ENCODE measurements at places on chromosomes 1 and 21.

GRCh38 chr1:42924851-42925760 is 33.6 kb downstream of the SLC2A1 start:
- no peak for DNase-seq

GRCh38 chr1:23634840-23635651 is 56.6 kb upstream of the RPL11 start:
- DNase-seq, result peak; percentile 81

DNA sequence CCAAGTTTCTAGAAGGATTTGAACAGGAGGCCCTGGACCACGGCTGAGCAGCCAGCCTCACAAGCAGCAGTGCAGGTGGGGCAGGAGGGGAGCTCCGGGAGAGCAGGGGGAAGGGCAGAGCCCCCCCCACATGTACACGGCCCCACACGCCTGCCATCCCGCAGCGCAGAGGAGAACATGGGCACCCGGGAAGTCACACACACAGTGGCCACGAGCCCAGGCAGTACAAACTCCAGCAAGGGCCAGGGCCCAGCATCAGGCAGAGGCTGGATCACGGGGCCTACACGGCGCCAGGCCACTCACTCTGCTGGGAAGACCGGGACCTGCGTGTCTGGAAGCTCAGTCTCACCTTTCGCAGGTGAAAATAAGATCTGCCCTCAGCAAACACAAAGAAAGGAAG is 5.2 kb downstream of the SUMO3 start:
- DNase-seq, result no peak

DNA sequence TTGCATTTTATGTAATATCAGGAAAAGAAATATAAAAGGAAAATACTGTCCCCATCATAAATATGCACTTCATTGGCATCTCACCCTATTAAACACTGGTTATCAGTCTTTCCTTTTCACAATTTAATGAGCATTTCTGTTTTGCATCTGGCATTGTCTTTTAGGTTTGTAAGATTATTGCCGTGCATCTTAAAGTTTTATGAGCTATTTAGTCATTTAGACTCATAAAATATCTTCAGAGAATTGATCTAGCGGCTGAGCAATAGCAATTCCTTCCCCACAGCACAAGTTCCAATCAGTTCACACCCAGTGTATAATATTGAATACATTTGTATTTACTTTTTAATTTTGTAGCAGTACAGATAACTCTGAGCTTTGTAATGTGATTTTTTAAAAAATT is 112.3 kb upstream of the C1orf105 start:
- DNase-seq, result no peak

- no peak for DNase-seq
Observed at GRCh38 chr21:26185021-26185420, 14.5 kb upstream of the APP start.

DNA sequence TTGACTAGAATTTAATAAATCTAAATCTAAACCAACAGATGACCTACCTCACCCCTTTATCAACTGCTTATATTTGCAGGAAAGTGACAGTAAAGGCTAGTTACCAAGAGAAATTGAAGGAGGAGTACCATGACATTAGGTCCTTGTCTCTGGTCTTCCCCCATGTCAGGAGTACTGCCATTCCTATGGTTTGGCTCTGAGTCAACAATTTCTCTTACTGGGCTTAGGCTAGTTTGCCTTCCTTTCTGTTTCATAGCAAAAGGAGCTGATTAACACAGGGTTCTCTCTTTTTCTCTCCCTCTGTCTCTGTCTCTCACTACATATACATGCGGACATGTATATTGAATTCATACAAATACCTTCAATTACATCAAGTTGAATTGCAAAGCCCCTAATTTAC is 579.9 kb downstream of the DPYD start:
- peak; percentile 71 for DNase-seq

GRCh38 chr1:227728059-227728891 is 6.8 kb downstream of the JMJD4 start:
- peak; percentile 42 for DNase-seq

DNA sequence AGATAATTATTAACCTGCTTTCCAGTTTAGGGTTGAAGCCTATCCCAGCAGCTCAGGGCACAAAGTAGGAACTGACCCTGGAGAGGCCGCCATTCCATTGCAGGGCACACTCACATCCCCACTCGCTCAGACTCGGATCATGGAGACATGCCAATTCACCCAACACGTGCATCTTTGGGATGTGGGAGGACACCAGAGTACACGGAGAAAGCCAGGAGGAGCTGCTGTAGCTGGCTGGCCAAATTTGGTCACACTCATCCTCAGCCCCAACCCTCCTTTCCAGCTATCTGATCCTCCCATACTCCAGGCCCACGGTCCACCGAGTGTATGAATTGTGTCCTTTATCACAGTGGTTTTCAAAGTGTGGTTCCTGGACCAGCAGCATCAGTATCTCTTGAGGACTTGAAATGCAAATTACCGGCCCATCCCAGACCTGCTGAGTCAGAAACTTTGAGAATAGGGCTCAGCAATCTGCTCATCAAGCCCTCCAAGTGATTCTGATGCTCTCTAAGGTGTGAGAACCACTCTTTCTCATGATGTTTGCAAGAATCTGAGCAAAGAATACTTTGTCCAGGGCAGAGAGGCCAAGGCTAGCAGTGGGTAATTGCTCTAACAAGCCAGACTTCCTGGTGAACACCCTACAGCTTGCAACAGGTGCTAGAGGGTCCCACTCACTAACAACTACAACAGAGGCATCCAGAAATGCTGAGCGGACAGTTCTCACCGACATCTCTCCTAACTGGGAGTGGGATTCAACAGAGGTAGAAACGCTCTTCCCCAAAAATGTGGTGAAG is 26.3 kb downstream of the IER5 start:
- no peak for DNase-seq

DNA sequence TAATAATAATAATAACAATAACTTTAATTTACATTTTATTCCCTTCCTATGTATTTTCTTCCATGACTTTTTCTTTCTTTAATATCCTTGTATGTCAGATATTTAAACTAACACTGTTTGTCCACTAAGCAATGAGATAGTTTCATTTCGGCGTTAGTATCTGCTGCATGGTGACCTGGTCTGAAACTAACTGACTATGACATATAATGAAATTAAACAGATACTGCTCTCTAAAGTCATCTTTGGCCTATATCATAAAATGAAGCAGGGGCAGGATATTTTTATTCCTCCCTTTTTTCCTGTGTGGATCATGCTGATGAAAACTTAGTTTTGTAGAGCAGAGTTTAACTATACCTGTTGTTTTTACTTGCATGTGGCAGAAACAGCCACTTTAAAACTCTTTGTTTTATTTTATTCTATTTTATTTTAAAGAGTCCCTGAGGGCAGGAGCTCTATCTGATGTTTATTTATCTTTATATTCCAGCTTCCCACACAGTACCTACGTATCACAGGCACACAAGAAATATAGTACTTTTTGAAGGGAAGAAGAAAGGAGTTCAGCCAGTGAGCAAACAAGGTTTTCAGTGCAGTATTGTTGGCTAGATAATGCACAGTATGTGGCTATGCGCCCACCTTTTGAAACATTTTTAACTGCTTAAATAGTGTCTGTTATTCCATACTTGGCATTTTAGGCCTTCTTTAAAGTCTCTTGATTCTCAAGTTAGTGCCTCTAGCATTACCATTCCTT is 165.6 kb downstream of the PHTF1 start:
- no peak for DNase-seq

- peak; percentile 20 for DNase-seq
Observed at GRCh38 chr1:180301135-180301742, 71.2 kb downstream of the LHX4 start.

- DNase-seq, result peak; percentile 51
Observed at GRCh38 chr1:232793944-232794343, 11.3 kb upstream of the MAP10 start.

DNA sequence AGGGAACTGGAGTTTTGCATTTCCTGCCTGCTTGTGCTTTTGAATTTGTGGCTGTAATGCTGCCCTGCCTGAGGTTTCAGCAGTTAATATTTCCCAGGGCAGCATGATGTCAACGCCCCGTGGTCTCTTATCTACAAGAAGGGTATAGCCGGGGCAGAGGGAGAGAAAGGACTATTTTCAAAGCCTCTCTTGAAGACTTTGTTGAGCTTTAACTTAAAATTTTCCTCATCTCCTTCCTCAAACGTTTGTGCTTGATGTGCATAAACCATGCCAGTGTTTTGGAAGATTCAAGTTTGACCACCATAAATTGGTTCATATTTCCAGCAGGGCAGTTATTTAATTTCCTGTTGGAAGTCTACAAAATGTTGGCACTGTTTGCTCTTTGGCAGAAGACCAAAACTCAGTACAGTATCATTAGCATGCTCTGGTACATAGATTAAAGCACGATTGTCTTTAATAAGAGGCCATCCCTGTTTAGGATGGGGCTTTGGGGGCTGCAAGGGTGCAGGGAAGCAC is 43.4 kb downstream of the ROR1 start:
- DNase-seq, result no peak

- DNase-seq, result peak; percentile 63
Observed at GRCh38 chr1:78355656-78356055, 135.1 kb upstream of the PTGFR start.

GRCh38 chr1:111848852-111849545 is 93.3 kb downstream of the DDX20 start:
- no peak for DNase-seq

- DNase-seq, result peak; percentile 62
Observed at GRCh38 chr1:31038360-31038759, 27.2 kb downstream of the PUM1 start.

- no peak for DNase-seq
Observed at GRCh38 chr1:12342401-12343003, 112.7 kb downstream of the VPS13D start.

- no peak for DNase-seq
Observed at GRCh38 chr1:116449578-116449977, 76.5 kb downstream of the ATP1A1 start.

- DNase-seq, result no peak
Observed at GRCh38 chr1:164660412-164660772, 101.4 kb downstream of the PBX1 start.

GRCh38 chr1:29310616-29311180 is 74.4 kb downstream of the PTPRU start:
- no peak for DNase-seq

Measured in fibroblast of mammary gland (primary cell).